ENCODE measurements at places on chromosomes 11 and 22. TPM values are rescaled to one million over a fixed set of nuclear protein-coding genes. Genes with fewer than 3 reads are reported as not detected.
A peak's percentile ranks its signal among the peaks of the same experiment; 100 is the strongest.

Gene DLG2
- 10.1 TPM for total RNA-seq

Gene MMP12
- not detected for total RNA-seq

Gene HBG2
- not detected for total RNA-seq

Gene LRRC55
- total RNA-seq, result 0.74 TPM

Gene C11orf86
- not detected for total RNA-seq

DNA sequence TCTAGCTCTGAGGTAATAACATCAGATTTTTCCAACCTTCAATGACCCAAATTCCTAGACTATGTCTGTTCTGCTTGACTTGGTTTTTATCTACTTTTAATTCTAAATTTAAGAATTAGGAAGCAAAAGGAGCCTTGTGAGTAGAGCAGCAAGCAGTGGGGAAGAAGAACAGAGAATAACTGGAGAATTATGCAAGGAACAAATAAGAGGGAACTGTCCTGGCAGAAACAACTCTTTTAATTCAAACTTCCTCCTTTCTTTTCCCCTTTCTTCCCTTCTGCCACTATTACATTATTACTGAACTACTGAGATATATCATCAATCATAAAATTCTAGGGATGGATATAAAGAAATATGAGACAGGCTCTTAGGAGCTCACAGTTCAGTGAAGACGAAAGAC lies 276.1 kb downstream of the SBF2 start:
- no peak overlapping the region for H3K27ac ChIP-seq
- no peaks in the 10 kb centered on the region for H3K27me3 ChIP-seq
- no peak for DNase-seq
- H3K4me3 ChIP-seq, result no peak overlapping the region
- no peaks in the 10 kb centered on the region for H3K36me3 ChIP-seq

DNA sequence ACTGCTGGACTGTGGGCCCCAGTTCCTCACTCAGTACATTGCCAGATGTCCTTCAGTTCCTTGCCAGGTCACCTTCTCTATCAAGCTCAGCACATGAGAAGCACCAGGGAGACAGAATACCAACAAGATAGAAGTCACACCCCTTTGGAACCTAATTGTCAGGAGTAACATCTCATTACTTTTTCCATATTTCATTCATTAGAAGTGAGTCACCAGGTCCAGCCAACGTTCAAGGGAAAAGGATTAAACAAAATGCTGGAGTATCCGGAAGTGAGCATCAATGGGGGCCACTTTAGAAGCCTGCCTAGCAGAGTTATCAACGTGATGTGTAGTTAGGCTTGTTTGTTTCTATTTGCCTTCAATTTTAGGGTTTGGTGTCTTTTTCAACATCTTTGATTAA lies 569.3 kb downstream of the MIAT start:
- no peaks in the 10 kb centered on the region for H3K27me3 ChIP-seq
- H3K36me3 ChIP-seq, result no peaks in the 10 kb centered on the region
- no peak for DNase-seq
- H3K27ac ChIP-seq, result no peak overlapping the region

DNA sequence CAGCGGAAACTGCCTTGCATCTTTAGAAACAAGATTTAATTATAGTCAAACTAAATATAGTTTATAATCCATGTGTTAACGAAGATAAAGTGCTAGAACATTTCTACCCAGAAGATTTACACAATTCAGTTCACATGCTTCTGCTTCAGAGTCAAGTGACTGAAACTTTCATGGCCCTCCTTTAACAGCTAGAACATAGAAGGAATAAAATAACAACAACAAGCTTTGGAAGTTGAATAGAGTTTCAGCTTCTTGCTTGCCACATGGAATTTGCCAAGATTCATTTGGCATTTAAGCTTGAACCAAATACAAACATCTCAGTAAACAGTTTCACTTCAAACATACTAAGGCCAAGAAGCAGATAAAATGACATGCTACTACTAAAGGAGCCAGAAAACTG lies 676.3 kb upstream of the ANO3 start:
- no peak overlapping the region for H3K27ac ChIP-seq
- no peaks in the 10 kb centered on the region for H3K27me3 ChIP-seq
- DNase-seq, result no peak

GRCh38 chr11:115193914-115194801 lies 310.1 kb downstream of the CADM1 start:
- DNase-seq, result no peak
- H3K4me1 ChIP-seq, result no peaks in the 10 kb centered on the region
- no peak overlapping the region for H3K27ac ChIP-seq
- H3K27me3 ChIP-seq, result no peaks in the 10 kb centered on the region
- no peak overlapping the region for H3K4me3 ChIP-seq

- no peaks in the 10 kb centered on the region for H3K36me3 ChIP-seq
- no peak for DNase-seq
- H3K27ac ChIP-seq, result peak overlapping the region; percentile 85
- H3K4me3 ChIP-seq, result no peak overlapping the region
- peaks cover 38% of the 10 kb centered on the region for H3K4me1 ChIP-seq
- H3K27me3 ChIP-seq, result no peaks in the 10 kb centered on the region
Observed at GRCh38 chr11:46554213-46555147, 39.3 kb downstream of the AMBRA1 start.

GRCh38 chr22:44686873-44687600 lies 15.0 kb upstream of the PRR5 start:
- H3K4me1 ChIP-seq, result peaks cover 19% of the 10 kb centered on the region
- H3K27me3 ChIP-seq, result no peaks in the 10 kb centered on the region
- H3K4me3 ChIP-seq, result no peak overlapping the region
- no peak for DNase-seq
- no peaks in the 10 kb centered on the region for H3K36me3 ChIP-seq

- no peak for DNase-seq
- peak overlapping the region; percentile 75 for H3K27ac ChIP-seq
- H3K4me3 ChIP-seq, result no peak overlapping the region
- H3K36me3 ChIP-seq, result no peaks in the 10 kb centered on the region
- no peaks in the 10 kb centered on the region for H3K27me3 ChIP-seq
Observed at GRCh38 chr11:68438658-68439259, 21.8 kb upstream of the PPP6R3 start.

GRCh38 chr22:30926706-30927105 lies 41.9 kb downstream of the MORC2 start:
- no peak overlapping the region for H3K4me3 ChIP-seq
- peaks cover 1% of the 10 kb centered on the region for H3K4me1 ChIP-seq
- H3K36me3 ChIP-seq, result peaks cover 50% of the 10 kb centered on the region
- no peak for DNase-seq
- no peaks in the 10 kb centered on the region for H3K27me3 ChIP-seq
